ENCODE measurements at places on chromosomes 11 and 22.

DNA sequence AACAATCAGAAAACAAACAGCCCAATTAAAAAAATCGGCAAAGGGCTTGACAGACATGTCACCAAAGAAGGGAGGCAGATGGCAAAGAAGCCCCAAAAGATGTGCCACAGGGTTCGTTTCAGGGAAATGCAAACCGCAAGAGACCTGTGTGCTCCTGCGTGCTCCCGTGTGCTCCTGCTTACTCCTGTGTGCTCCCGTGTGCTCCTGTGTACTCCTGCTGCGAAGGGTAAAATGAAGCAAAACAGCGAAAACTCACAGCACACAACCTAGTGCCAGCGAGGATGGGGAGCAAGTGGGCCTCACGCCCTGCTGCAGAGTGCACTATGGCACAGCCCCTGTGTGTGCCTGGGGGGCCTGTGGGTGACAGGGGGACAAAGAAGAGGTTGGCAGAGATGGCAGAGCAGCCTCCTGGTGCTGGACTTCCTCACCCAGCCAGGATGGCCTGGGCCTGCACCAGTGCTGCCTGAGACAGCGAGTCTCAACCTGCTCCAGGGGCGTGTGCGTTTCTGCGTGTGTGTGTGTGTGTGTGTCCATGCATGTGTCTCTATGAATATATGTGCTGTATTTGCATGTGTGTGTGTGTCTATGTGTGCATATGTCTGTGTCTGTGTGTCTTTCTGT lies 14.0 kb downstream of the ASCL2 start:
- DNase-seq: no peak

GRCh38 chr22:38681582-38682335 lies at the start of gene TOMM22:
Gene TOMM22, plus strand, starts transcription at chr22:38681957. Its CDS starts 22 bp downstream, at chr22:38681979.
- peak; percentile 93 for DNase-seq

- no peak for DNase-seq
Measured at GRCh38 chr22:38415561-38416321, 39.3 kb downstream of the KCNJ4 start.

GRCh38 chr11:87116185-87116584 lies 78.5 kb downstream of the TMEM135 start:
- no peak for DNase-seq

- DNase-seq: peak; percentile 63
Measured at GRCh38 chr22:32206774-32207758, 2.2 kb upstream of the RFPL2 start.

GRCh38 chr22:25199731-25200520 lies at the start of gene CRYBB3:
Gene CRYBB3, plus strand, starts transcription at chr22:25199858. Its CDS starts 1,539 bp downstream, at chr22:25201397.
- no peak for DNase-seq

DNA sequence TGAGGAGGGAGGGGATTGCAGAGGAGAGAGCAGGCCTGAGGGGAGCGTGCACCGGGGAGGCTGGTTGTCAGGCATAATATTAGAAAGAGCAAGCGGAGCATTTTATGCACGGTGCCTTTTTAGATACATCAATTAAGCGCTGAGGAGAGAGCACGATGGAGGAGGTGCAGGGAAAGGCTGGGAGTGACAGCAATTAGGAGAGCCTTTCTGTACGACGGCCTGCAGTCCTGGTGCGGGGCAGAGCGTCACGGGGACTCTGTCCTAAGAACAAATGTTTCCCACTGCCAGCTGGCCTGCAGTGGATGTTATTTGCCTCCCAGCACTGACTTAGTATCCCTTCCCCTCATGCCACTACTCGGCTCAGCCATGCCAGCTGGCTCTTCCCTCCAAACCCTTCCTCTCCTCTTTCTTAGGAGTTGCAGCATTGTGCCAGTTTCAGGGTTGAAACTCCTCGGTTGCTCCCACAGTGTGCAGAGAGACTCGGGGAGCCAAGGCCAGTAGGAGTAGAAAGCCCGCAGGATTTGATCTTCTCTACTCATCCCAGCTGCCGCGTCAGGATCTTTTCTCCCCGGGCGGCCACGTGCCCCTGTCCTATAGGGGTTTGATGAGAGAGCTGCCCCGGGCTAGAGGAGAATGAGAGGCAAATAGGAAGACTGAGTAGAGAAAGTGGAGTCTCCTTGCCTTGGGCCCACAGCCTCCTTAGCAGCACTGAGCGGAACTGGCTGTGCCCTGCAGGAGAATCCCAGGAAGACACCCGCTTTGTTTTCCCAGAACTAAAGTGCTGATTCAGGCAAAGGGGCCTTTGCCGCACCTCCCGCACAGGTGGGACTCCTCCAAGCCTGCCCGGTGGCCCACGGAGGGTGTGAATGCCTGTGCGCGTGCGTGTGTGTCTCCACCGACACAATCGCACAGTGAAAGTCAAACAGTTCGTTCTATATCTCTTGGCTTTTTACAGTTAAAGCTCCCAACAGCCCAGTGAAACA lies 875.3 kb downstream of the NTM start:
- no peak for DNase-seq

GRCh38 chr11:35280727-35281126 lies 138.6 kb downstream of the SLC1A2 start:
- DNase-seq: no peak

DNA sequence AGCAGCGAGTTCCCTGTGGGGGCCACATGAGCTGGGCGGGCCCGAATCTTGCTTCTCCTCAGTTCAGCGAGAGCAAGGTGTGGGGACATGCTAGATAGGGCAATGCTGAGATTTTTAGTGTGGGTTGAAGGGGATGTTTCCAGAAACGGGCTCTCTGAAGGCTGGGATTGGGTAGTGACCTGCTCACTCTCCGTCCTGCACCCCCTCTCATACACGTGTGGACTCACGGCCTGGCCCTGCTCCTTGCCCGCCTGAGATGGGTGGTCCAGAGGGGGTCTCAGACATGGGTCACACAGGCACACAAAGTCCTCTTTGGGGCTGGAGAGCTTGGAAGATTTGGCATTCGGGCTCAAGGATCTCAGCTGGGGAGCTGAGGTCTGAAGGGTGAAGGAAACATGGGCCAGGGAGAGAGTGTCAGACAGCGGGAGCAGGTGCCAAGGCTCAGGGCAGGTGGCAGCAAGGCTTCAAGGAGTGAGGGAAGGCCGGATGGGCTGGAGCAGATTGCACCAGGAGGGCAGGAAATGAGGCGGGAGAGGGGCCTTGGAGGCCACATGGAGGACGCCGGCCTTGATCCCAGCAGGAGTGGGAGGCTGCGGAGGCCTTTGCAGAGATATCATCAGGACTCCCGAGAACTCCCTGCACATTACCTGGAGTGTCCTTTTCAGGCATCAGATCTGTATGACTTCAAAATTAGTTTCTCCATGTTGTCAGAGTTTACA lies 74.1 kb downstream of the PARVB start:
- no peak for DNase-seq

- DNase-seq: no peak
Measured at GRCh38 chr11:17738151-17738973, 3.8 kb downstream of the KCNC1 start.

DNA sequence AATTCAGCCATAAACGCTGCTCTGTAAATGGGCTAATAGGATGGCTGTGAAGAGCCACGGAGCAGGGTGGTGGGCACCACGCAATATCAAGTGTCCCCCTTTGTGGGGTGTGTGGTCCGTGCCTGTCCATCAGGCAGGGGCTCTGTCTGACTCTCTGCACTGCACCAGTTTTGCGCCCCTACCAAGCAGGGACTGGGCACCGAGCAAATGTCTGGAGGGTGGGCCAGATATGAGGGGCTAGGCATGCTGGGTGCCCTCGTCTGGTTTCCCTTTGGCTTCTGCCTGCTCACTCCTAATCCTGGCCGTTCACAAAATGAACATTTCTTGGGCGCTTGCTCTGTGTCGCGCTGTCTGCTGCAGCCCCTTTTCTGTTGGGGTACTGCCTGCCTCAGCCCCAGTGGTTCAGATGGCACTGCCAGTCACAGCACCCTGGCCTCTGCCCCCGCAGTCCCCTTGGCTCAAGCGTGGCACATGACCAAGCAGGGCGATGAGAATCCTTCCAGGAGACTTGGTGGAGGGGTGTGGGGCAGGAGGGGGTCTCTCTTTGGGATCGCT lies 37.1 kb upstream of the CELSR1 start:
- DNase-seq: no peak

- DNase-seq: no peak
Measured at GRCh38 chr22:17110791-17111550, 10.2 kb downstream of the TMEM121B start.

DNA sequence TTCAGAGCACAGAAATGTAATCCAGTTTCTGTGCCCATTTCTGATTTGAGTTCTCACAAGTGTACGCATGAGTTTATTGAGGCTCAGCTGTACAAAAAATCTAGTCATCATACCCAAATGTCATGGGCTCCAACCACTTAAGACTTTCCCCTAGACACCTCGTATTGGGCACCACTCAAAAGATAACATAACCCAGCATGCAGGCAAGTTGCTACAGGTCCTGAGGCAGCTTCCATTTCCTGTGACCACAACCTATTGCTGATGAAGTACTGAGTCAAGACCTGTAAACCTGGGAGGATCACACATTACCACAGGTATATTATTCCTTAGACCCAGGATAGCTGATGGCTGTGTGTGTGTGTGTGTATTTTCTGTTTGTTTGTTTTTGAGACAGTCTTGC lies 95.2 kb downstream of the MRTFA start:
- no peak for DNase-seq

DNA sequence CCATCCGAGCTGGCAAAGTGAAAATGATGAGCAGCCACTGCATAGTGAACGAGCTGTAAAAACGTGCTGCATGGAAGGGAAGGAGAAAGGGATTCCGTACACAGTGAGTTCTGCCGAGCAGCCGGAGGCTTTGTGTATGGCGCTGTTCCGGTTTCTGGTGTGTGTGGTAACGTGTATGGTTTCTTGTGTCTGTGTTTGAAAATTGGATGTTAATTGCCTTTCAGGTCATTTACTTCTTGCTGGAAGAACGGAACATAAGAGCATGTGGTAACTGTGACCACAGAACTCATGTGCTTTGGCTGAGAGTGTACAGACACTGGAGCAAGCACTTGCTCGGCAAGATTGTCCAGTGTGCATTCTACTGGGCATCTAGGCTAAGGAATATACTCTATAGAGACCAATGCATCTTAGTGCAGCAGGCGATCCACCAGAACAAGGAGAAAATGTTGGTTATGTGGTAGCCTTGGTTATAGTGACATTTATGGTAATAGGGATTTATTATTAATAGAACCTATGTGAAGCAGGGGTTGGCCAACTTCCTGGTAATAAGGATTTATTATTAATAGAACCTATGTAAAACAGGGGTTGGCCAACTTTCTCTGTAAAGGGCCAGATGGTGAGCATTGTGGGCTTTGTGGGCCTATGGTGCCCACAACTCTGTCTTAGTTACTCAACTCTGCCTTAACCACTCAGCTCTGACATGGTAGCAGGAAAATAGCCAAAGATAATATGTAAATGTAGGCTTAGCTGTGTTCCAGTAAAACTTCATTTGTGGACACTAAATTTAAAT lies 49.2 kb downstream of the GRAMD1B start:
- DNase-seq: peak; percentile 47

DNA sequence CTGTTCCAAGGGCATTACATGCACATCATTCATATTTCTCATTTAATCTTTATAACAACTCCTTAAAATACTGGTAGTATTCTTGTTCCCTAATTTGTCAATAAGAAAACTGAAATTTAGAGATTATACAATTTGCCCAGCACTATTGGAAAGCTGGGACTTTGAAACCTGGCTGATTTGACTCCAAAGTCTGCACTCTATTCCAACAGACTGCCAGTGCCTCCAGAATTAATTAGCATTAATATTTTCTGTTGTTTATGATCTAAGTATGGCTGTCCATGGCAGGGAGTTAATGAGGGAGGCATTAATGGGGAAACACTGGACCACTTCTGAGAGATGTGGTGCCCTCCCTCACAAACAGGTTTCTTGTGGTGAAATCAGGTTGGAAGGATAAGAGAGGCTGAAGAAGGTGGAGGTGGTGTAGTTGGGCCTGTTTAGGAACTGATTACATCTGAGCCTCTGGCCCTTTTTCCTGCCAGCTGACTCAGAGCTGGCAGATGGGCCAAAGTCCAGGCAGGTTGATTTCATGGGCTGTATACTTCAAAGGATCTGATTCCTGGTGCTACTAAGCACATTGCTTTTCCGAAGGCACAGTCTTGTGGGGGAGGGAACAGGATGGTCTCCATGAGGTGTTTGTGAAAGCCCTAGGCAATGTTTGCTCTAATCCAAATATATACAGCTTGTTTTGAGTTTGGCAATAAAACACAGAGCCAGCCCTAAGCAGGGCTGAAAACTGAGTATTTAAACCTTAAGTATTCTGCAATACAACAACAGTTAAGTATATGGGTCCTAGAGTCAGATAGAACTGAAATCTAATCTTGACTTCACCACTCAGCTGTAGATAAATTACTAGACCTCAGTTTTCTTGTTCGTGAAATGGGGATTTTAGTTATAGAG lies 21.0 kb upstream of the RAB30 start:
- DNase-seq: no peak

DNA sequence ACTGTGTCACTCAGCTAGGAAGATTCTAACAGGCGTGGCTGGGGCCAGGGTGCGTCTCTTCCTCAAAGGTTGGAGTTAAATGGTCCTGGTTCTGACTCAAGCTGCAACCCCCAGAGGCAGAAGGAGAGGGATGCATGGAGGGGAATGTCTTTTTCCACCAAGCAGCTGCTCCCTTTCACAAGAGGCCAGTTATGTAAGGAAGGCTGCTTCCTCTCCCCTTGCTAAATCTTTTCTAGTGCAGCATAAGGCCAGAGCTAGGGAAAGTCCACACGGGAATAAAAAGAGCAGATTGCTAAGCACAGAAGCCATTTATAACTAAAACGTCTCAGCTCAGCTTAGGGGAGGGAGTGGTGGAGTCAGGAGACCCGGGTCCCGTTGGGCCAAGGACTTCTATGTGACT lies 10.0 kb downstream of the PVALB start:
- DNase-seq: no peak

- DNase-seq: no peak
Measured at GRCh38 chr11:130031945-130032344, 29.3 kb upstream of the PRDM10 start.

- DNase-seq: peak; percentile 94
Measured at GRCh38 chr22:44684506-44685383, 17.3 kb upstream of the PRR5 start.

- no peak for DNase-seq
Measured at GRCh38 chr11:92457250-92457649, 232.6 kb downstream of the FAT3 start.

DNA sequence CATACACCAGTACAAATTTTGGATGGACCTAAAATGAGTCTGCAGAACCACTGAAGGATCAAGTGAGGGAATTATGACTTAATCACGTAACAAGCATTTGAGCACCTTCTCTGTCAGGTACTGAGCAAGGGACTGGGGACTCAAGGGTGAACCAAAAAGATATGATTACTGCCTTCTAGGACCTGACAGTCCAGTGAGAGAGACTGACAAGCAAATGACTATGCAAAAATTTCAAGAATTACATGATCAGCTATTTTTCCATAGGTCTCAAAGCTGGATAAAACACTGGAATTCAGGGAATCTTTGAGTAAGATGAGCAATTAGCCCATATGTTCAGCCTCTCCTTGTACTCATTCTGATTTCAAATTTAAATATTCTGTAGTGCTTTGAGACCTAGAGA lies 5.2 kb upstream of the STT3A start:
- no peak for DNase-seq

DNA sequence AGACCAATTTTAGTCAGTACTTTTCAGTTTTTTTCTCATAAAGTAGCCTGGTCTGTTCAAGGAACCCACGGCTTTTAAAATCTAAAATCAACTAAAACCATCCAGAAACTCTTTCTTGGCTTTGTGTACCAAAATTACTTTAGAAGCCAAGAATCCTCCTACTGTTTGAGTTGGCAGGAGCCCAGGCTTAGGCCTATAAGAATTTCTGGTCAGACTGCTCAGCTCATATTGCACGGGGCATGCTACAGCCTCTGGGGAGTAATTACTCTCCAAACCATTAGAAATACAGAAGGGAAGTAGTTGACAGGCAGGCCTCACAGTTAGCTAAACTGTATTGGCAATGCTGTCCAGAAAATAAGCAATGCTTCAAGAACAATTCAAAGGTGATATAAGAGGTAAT lies 1862.9 kb upstream of the RAG2 start:
- DNase-seq: no peak

All from activated CD4-positive, alpha-beta T cell treated with anti-CD3 and anti-CD28 coated beads, Interleukin-2, Interleukin-6, amounts not matched to agents 100 ng/mL and 50 ng/mL, durations not matched to agents 16 hours and 8 hours (primary cell).